ENCODE measurements at places on chromosomes 7 and 10.

DNA sequence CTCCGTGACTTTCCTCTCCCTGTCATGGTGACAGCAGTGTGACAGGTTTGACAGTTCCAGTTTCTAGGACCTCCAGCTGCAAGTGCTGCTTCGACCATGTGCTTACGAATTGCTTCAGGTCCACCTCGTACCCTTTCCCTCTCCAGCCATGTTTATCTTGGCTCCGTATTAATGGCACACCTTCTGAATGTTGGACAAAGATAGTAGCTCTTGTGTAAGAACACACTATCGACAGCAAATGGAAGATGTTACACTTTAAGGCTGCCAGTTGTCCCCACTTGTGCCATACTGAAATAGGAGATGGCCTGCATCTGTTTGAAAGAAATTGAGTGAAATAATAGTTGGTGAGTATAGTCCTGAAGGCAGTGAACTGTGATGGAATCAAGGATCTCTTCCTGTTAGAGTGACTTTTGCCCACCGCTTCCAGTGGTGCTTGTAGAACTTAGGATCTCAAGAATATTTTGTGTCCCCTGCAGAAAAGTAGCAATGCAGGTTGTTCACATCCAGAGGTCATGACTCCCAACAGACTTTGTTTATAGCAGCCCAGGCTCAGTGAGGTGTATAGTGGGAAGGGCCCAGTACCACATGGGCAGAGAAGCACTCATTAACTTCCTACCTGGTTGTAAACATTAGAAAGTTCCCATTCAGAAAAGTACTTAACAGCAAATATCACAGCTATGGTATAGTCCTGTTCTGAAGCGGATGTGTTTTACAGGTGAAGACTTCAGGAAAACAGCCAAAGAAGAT, 629.7 kb upstream of the GALNT17 start:
- DNase-seq: no peak

DNA sequence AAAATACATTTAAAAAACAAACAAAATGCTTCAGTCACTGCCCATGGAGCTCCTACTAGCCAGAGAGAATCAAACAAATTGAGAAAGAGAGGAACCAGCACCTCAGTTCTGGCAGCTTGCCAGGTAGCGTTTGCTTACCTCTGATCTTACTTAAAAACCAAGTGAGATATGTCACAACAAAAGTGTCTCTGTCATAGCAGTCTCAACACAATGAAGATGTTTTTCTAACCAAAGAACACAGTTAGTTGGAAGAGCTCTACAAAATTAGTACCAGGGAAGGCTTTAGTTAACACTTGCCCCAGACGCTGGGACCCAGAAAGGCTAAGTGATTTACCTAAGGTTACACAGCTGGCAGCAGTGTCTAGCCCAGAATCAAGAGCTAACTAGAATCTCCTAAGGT, 3.4 kb downstream of the DOCK4 start:
- DNase-seq: peak; percentile 12

DNA sequence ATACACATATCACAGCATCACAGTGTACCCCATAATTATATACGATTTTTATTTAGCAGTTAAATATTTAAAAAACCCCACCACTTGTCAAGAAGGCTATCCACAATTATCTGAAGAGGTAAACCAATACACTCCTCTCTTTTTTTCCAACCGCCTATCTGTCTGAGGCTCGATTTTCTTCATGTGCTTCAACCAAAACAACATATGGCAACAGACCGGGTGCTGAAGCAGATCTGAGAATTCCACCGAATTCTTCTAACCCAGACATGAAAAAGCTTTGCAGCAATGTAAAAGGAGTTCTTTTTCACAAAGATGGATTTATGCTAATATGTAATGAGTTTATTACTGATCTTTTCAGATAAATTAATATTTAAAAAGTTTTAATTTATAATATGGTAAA, 132.4 kb upstream of the RHEB start:
- DNase-seq: peak; percentile 12

DNA sequence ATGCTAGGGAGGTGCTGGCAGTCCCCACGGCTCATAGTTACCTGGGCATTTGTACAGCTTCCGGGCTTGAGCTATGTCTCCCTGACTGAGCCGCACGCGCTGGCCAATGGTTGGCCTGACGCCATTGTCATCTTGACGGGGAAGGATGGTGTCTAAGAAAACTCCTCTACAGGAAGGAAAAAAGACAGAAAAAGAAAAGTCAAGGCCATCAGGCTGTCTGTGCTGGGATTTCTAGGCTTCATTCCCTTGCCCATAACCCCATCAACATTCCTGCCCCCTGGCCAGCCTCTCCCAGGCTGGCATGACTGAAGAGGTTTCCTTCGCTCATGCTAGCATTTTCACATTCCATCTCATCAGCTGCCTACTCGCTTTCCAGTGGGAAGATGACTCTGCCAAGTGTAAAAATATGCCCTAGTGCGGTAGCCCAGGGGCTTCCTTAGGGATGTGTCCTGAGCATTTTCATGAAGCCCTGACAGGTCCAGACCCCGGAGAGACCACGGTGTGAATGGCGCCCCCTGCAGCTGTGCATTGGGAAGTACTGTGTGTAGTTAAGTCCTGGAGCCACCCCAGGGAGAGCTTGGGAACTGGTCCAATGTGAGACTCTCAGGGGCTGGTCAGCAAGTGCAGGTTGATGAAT, 54.5 kb upstream of the OPALIN start:
- no peak for DNase-seq

- DNase-seq: no peak
Measured at GRCh38 chr7:41809940-41810576, 107.2 kb upstream of the INHBA start.

- no peak for DNase-seq
Measured at GRCh38 chr10:105952153-105952552, 1212.4 kb downstream of the SORCS1 start.

- no peak for DNase-seq
Measured at GRCh38 chr7:78129865-78130264, 331.3 kb downstream of the PHTF2 start.

DNA sequence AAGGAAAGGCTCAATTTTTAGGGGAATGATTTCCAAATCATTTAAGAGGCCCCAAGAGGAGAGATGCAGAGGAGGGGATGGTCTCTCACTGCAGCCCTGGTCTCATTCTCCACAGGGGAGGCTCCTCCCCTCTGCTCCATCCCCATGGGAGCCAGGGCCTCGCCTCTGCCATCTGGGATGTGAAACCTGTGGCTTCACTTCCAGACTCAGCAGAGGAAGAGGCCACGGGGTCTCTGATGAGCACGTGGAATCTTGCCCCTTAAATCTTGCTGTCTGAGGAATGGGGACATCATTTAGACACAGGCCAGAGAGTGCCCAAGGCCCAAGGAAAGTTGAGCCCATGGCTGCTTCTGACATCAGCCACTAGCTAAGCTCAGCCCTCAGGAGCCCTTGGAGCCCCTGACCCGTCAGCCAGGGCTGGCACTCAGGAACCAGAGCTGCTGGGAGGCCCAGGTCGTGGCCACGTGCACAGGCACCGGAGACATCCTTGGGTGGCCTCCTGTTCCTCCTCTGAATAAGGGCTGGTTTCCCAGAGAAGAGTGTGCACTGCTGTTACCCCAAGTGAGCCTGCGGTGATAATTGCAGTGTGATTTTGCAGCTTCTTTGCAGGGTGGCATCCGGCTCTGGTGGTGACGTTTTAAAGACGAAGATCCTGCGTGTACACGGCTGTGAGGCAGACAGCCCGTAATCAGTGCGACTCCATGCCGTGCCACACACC, 50.5 kb downstream of the VIPR2 start:
- no peak for DNase-seq

DNA sequence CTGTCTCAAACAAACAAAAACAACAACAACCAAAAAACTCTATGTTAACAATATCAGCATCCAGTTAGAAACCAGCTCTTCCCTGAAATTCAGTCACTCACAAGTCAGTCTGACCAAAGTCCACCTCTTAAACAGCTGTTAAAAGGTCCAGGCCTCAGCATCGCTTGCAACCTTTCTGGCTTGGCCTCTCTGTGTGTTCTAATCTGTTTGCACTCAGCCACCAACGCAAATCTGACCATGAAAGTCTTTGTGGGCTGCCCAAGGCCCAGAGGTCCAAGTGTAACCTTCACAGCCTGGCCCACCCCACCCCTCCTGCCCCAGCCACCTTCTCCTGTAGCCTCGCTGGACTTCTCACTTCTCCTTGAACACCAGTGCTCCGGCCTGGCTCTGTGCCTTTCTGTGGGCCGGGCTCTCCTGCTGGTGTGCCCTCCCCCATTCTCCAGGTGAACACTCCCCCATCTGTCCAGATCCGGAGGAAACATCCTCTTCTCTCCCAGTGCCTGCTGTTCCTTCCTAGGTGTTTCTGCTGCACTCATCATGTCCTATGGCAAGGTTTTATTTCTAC, 72.2 kb upstream of the EFCAB10 start:
- DNase-seq: no peak

DNA sequence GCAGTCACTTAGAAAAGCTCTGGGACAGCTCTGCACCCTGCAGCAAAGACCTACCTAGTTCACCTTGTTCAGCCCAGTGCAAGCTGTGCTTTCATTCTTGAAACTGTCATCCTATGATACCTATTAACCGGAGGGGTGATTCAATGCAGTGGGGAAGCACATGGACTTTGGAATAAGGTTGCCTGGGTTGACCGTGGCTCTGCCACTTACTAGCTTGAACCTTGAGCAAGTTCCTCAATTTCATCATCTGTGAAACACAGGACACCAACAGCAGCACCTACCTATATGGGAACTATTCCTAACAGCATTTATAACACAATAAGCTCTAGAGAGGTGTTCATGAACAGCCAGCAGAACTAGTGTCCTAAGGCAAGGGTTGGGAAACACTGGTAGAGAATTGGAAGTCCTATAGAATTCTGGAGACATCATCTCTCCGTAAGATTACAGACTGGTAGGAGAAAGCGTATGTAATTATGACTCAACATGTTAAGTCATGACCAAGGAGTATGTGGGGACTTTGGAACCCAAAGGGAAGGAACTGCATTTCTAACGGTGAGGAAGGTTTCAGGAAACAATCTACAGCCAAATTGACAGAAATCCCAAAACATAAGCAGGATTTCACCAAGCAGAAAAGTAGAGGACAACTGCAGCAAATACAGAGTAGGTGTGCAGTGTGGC, 270.0 kb downstream of the USP6NL start:
- no peak for DNase-seq

DNA sequence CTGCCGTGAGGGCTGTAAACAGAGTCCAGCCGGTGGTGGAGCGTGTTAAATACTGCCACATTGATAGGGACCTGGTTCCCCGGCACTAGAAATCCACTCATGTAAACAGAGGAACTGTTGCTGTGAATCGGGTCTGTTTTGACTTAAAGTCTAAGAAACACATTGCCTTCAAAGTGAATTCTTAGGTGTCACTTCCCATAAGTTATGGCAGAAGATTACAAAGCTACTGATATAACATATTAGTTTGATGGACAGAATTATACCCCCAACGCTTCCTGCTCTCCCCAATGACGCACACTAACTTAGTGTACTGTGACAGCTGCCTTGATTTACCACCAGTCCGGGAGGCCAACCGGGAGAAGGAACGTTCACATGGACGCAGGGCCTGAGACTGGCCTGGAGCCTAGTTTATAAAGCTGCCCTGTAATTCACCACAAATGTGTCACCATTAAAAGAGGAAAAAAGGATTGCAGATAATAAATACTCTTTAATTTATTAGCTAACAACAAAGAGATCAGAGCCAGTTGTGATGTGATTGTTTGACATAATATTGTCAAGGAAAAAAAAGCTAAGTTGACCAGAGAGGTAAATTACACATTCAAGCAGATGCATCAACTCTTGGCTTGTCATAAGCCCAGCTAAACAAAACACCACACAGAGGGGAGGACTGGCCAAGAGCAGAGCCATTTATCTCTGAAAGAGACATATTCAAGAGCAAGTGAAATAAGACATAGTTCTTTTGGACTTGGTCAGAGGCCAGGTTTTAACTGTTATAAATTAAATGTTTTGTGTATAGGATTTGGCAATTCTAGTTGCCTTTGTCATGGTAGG, 820.6 kb downstream of the LRMDA start:
- no peak for DNase-seq

DNA sequence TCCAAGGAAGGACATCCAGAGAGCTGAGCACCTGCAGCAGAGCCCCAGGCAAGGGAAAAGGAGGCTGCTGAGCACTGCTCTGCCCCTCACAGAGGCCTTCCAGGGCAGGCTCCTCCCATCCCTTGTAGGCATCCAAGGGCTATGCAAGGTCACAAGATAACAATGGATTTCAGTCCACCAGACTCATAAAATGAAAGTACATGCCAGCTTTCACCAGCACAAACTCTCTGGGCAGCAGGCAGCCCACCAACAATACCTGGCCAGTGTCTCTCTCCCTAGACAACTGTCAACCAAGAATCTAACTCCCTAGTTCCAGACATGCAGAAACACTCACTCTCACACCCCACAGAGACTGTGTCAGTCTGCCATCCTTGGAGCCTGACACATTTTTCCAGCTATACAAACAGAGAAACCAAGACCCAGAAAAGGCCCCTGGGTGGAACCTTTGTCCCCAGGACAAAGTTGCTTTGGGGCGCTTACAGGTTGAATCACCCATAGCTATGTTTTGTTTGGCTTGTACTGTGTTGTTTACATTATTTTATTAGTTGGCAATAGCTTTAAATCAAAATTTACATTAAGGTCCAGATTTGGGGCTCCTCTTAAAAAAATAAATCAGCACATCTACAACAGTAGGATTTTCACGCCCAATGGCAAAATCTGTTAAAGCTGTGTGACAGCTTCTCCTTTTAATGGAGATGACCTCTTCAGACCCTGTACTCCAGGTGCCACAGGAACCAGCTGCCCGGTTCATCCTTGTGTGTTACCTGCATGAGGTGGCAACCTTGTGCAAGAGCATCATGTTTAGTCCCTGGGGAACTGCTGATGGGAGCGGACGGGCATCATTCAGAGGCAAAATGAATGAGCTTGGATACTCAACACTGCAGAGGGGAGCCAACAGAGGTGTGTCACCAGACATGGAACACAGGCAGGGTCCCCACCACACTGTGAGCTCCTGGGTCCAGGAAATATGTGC, 5.2 kb downstream of the GRID1 start:
- DNase-seq: no peak

DNA sequence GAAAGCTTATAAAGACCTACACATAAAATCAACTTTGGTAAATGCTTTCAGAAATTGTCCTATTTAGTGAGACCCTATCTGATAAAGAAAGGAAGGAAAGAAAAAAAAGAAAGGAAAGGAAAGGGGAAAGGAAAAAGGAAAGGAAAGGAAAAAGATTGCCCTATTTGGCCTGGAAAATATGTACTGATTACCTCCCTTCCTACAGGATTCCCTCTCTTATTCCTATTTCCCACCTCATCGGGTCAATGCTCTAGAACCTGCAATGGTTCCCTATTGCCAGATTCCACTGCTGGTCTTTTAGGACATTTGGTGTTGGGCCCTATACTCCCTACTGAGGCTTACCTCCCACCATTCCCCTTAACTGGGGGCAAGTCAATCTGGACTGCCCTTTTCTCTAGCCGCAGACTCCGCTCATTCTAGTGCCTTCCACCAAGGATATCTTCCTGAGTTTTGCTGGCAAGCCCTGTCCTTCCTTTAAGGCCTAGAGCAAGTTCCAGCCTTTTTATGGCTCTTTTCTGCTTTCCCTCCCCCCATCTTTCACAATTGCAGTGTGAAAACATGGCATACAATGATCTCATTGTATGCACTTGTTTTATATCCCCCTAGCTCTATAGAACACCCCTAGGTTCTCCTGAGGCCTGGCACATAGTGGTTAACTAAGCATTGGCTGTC, 4.4 kb downstream of the DDIT4 start:
- no peak for DNase-seq

- no peak for DNase-seq
Measured at GRCh38 chr7:103325744-103326143, 18.8 kb downstream of the DNAJC2 start.

Data from NCI-H446 (cell line).